ENCODE measurements at places on chromosomes 12 and 14.

- DNase-seq, result no peak
Observed at GRCh38 chr12:91179966-91180561, 2.6 kb downstream of the DCN start.

GRCh38 chr12:93536111-93536765 lies 36.2 kb upstream of the SOCS2 start:
- DNase-seq, result no peak

GRCh38 chr14:27006570-27006969 lies 408.7 kb upstream of the NOVA1 start:
- DNase-seq, result no peak

- no peak for DNase-seq
Observed at GRCh38 chr12:81520064-81520945, 238.8 kb downstream of the PPFIA2 start.

GRCh38 chr14:56808110-56808382 lies 2.2 kb downstream of the OTX2 start:
- DNase-seq, result no peak

GRCh38 chr12:88243982-88244381 lies 101.9 kb downstream of the TMTC3 start:
- no peak for DNase-seq

GRCh38 chr14:41377932-41378331 lies 228.7 kb upstream of the LRFN5 start:
- DNase-seq, result no peak

DNA sequence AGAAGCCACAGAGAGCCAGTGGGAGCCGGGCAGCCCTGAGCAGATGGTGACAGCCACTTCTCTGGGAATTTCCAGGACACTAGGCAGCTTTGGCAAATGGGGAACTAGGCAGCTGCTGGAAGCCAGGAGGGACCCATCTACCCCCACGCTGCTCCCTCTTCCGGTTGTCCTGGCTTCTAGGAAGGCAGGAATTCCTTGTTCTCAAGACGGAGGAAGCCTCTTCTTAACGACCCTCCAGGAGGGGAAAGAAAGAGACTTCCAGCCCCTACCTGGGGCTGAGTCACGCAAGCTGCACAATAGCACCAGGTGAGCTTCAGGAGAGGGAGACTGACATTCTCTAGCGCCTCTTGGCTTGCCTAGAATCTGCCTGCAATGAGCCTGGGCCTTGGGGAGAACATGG lies 141.5 kb downstream of the ANO2 start:
- DNase-seq, result no peak
